ENCODE measurements at places on chromosomes 3 and 15.

DNA sequence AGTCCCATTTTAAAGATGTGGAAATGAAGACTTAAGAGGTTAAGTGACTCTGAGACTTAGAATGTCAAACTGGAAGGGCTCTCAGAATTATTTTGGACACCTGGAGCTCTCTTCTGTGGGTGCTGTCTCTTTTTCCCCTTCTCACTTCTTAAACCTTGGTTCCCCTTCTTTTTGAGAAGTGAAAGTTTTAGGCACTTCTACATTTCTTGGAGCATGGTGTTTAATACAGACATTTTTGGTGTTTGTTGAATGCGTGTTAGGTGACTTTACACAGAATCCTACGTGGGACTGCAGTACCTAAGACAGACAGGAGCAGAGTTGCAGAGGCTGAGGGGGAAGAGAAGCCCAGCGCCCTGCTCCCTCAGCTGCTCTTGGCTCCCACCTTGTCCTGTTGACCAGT, 133.3 kb downstream of the MDFIC2 start:
- no peak for DNase-seq

DNA sequence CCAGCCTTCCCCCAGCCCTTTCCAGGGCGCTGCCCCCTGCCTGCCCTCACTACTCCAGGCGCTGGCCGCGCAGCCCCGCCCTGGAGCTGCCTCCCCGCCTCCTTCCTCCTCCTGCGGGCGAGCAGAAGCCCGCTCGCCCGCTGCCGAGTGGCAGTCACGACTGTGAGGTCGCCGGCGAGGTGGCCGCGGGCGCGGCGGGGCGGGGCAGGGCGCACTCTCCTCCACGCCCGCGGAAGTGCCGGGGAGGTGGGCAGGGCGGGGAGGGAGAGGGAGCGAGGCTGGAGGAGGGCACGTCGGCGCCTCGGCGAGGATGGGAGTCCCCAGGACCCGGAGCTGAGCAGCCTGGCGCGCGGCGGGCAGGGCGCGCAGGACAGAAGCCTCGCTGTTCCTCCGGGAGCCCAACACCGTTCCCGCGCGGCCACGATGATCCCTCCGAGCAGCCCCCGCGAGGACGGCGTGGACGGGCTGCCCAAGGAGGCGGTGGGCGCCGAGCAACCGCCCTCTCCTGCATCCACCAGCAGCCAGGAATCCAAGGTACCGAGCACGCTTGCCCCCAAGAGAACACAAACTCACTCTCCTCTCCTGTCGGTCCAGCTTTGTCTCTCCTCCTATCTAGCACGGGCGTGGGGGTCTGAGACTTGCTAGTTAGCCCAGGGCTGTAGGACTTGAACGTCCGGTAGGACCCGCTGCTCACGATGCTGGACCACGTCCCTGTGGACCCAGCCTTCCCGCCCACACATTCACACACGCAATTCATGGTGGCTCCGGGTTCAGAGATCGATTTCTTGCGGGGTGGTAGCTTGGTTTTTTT, at the start of gene STAC:
STAC (plus strand) TSS at position 284 of the 811 bp plus-strand sequence; CDS start at position 424, 140 bp downstream.
- DNase-seq, result peak; percentile 26

DNA sequence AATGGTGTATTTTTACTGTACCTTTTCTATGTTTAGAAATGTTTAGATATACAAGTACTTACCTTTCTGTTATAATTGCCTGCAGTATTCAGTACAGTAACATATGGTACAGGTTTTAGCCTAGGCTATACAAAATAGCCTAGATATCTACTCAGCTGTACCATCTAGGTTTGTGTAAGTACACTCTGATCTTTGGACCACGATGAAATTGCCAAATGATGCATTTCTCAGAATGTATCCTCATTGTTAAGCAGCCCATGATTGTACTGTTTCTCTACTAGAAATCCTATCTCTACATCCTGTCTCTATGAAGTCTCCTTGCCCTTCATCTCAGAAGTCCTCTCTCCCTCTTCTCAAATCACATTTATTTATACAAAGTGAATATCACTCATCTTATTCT, 32.8 kb upstream of the ZCWPW2 start:
- no peak for DNase-seq

DNA sequence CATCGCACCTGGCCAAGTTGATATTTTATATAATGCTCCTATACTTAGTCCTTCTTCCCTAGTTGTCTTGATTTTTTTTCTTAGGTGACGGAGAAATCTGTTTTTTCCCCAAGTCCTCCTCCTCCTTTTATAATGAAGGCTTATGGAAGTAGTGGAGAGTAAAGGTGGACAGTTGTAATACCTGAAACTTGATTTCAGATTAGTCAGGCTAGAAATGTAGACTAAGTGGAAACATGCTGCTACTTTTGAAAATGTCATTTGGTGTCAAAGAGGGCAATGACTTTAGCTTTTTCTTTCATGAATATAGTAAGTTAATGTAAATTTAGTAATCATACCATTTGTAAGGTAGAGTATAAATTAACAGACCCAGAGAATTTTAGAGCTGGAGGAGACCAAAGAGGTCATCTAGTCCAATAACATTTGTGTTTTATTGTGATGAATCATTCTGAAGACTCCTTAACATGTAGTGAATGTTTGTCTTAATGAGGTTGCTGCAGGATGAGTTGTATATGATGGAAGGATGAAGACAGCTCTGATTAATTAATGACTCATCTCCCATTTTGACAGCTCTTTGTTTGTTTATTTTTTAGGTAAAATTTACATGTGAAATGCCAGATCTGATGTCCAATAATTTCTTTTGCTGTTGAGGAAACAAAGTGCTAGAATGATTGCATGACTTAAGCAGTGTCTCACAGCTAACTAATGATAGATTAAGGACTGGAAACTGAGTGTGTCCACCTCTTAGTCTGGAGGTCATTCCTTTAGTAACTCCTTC, 8.7 kb downstream of the CTDSPL2 start:
- DNase-seq, result no peak

GRCh38 chr3:28949580-28949979, 331.3 kb upstream of the RBMS3 start:
- no peak for DNase-seq

GRCh38 chr15:78034495-78035191, 42.9 kb downstream of the TBC1D2B start:
- DNase-seq, result peak; percentile 87

- DNase-seq, result no peak
Observed at GRCh38 chr3:71510510-71510909, 73.0 kb downstream of the FOXP1 start.

DNA sequence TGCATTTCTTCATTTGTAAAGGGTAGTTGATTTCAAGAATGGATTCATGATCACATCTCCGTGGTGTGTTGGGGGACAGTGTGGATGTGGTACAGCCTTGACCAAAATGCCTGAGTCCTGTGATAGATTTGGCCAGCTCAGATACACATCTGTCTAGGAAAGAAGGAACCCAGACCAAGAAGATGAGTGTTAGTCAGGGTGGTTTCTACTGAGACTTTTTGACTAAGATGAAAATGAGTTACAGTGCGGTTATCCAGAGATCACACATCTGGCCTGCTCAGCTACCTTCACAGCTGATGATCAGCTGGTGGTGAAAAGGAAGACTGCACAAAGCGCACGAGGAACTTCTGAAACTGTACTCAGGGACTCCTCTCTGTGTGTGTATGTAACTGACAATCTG, 68.0 kb downstream of the FNDC3B start:
- DNase-seq, result peak; percentile 65

DNA sequence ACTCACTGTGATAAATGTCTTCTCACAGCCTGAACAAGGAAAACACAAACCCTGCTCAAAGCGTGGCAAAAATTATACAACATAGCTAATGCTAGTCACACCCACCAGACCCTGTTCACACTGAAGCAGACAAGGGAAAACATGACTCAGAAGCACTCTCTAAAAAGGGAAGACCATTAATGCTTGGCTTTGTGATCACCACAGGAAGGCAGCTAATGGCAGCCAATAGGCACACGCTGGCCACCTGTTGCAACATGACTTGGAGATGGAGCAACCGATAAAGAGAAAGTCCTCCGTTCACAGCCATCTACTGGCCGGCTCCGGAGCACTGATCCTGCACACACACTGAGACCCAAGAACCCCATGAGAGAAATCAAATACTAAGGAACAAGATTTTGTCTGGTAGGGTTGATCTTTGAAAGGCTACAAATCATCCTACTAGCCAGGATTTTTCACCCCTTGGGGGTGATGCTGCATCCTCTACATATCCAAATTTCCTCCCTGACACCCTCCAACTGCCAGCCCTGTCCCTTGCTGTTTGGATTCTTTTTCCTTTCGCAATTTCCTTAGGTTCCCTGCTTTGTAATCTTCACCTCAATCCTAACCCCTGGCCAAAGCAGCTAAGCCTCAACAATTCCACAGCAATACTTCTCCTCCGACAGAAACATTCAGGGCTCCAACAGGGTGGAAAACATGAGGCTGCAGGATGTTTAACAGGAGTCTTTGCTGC, 3.2 kb downstream of the ZXDC start:
- no peak for DNase-seq

DNA sequence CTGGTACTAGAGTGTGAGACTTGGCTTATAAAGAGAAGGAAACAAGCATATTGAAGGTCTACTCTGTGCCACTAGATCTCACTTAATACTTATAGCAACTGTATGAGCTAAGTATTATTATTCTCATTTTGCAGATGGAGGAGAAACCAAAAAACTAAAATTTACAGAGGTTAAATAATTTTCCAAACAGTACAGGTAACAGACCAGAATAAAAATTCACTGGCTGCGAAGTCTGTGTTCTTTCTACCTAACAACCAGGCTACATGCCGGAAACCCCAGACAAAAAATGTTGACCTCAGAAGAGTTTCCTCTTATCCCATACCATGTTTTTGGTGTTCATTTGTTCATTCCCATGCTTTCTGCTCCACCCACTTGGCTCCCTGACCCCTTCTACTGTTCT, 46.6 kb downstream of the CMSS1 start:
- DNase-seq, result no peak

- no peak for DNase-seq
Observed at GRCh38 chr15:92541291-92542200, 114.0 kb downstream of the FAM174B start.

DNA sequence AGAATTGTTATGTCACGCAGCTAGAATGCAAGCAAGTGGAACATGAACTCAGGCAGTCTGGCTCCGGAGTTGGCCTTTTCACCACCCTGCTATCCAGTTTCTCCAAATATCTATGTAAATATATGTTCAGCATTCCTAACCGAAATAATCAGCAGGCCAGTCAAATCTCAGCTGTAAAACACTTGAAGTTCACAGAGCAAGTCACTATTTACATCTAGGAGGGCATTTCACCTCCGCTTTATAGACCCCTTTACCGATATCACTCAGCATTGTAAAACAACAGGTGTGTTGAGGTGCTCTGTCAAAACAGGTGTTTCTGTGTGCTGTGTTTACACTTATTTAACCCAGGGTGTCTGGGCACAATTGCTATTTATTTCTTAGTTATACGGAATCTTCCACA, 12.2 kb upstream of the HES1 start:
- no peak for DNase-seq

DNA sequence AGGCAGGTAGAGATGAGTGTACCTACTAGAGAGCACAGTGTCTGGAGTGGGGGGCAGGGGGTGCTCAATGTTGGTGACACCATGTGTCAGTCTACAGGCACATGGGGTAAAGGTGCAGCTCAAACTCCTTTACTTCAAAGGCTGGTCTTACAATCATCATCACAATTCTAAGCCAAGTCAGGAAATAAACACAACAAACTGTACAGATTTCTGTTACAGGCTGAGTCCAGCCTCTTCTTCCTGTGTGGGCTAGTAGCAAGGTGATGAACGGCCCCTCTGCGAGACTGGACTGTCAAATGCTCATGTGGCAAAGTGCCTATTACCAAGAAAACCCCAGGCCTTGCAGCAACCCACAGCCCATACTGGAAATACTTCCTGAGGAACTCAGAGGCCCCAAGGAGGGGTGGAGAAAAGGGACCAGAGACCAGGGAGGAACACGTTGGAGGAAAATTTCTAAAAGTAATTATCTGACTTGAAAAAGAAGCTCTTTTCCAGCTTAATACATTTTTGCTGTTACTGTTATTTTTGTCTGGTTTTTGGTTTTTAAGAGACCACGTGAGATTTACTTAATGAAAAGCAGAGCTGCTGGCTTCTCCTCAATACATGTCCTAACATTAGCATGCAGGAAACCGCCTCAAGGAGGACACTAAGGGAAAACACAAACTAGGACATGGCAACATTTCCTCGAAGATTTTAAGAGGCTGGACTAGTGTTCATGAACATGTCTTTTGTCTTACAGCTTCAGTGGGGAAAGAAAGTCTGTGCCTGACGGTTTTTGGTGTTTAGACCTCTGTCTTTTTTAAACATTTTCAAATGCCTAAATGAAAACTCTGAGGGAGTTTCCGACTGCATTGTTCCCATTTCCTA, 29.5 kb downstream of the TBC1D2B start:
- no peak for DNase-seq

- DNase-seq, result peak; percentile 49
Observed at GRCh38 chr3:119627461-119627860, 29.8 kb downstream of the PLA1A start.

DNA sequence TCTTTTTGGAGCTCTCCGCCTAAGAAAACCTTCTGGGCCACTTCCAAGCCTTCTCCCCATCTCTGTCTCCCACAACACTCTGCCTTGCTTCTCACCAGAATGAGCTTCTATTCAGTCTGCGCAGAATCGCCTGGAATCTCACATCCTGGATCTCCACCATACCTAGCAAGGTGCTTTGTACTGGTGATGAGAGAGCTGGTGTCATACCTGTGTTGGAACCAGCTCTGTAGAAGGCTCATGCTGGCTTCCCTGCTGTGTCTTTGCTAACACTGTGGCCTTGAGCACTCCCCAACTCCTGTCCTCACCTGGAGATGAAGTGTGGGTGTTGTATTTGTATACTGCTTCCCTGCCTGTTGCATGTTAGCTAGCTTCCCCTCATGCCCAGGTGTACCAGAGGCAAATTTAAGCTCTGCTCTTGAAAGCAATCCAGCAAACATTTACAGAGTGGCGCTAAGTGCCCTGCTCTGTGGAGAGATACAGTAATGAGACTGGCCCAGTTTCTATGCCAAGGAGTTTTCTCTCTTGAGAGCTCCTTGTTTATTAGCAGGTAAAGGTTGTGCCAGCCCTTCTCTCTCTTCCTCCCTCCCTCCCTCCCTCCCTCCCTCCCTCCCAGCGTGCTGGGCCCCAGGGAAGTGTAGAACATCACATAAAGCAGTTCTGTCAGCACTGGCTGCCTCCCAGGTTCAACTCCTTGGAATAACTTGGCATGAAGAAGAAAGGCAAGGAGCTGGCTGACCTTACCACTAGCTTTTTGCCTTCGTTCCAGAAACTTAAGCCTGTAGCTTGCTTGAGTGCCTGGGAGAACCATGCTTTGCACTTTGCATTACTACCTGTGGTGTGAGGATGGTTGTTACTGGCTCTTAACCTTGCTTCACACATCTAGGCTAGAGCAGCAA, 54.9 kb downstream of the TRIM71 start:
- no peak for DNase-seq

GRCh38 chr15:78989701-78990240, 44.9 kb upstream of the CTSH start:
- DNase-seq, result no peak

Data from stimulated activated CD8-positive, alpha-beta memory T cell treated with anti-CD3 and anti-CD28 coated beads, Interleukin-4, amount 100 ng/mL, for 48 hours (primary cell).